RWPE2 (cell line): ENCODE measurements at places on chromosomes 2 and 18.

DNA sequence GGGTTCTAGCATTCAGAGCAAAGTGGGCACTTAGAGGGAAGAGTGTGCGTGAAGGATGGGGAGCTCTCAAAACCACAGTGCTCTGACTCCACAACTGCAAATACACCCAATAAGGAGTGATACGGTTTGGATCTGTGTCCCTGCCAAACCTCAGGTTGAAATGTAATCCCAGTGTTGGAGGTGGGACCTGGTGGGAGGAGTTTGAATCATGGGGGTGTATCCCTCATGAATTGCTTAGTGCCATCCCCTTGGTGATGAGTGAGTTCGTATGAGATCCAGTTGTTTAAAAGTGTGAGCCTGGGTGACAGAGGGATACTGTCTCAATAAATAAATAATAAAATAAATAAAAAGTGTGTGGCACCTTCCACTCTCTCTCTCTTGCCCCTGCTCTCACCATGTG, 50.3 kb upstream of the CCDC85A start:
- DNase-seq: no peak

GRCh38 chr2:8379128-8379527, 302.7 kb upstream of the ID2 start:
- DNase-seq: no peak

DNA sequence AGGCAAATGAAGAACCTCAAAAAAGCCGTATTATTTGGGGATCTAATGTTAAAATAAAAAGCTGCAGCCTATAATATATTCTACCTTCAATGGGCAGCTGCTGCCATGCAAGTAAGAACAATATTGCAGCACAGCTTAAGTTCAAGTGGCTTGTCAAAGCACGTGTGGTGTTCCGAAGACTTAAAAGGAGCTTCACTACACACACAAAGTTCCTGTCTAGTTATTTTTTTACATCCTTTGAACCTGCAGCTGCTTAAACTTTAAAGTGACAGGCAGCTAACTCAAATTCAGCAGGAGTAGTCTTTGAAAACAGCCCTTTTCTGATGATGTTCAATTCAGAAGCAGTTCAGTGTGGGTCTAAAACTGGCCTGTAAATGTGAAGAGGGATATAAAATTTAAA, 85.8 kb upstream of the XIRP2 start:
- DNase-seq: no peak

DNA sequence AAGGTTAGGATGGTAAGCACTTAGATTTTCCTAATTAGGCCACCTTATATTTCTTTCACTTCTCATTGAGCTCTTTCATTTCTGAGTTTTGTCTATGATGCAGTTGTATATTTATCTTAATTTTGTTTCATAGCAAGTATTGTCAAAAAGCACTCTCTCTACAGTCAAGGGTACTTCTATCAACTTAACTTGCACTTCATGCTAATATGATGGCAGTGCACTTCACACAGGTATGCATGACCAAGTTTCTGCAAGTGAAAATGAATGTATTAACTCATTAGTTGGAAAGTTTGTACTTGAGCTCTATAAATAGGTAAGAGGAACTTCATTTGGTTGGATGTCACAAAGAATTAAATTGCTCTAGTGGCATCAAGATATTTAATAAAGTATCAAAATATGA, 51.5 kb upstream of the CDH19 start:
- DNase-seq: no peak

GRCh38 chr2:240255165-240255491, 114.7 kb upstream of the OTOS start:
- DNase-seq: peak; percentile 54

DNA sequence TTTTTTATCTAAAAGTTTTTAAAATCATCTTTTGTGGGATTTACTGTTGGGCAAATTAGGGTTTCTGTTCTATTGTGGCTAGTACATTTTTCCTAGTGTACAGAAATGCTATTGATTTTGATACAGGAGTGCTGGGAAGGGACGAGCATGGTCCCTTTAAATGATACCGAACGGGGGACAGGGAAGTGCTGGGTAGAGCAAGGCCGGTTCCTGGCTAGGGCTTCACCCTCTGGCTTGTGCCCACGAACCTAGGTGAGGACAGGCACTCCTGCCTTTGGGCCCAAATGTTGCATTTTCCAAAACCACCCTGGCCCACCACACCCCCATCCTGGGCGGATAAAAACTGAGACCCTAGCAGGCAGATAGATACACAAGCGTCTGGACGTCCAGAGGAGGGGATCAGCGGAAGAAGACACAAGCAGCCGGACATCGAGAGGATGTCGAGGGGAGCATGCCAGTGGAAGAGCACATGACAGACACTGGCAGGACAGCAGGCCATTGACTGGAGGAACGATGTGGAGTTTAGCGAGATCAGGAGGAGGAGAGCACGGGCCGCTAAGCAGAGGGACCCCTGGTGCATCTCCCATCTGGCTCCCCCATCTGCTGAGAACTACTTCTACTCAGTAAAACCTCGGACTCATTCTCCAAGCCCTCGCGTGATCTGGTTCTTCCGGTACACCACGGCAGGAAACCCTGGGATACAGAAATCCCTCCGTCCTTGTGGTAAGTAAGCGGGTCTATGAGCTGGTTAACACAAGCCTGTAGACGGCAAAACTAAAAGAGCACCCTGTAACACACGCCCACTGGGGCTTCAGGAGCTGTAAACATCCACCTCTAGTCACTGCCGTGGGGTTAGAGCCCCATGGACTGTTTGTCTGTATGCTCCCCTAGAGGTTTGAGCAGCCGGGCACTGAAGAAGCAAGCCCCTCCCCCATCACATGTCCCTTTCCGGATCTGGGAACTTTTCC, 13.5 kb upstream of the CALCRL start:
- no peak for DNase-seq

GRCh38 chr2:127226520-127227263, 6.6 kb upstream of the CYP27C1 start:
- peak; percentile 74 for DNase-seq

DNA sequence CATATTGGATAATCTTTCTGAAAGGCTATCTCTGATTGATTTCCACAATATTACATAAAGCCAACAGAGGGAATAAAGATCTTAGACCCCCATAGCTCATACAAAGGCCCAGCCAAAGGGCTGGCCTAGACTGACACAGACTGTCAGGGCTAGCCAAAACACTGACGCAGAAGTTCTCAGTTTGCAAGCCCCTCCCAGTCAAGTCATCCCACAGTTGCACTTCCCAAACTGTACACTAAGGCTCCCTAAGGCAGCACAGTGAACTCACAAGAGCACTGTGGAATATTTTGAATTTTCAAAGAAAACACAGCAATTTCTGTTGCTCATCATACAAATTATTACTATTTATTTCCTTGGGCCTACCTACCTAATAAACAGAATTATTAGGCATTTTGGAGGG, 244.9 kb downstream of the SP3 start:
- DNase-seq: no peak

- DNase-seq: no peak
Measured at GRCh38 chr2:172909454-172909853, 166.2 kb upstream of the MAP3K20 start.

GRCh38 chr2:158459161-158460003, 2.6 kb downstream of the PKP4 start:
- no peak for DNase-seq

DNA sequence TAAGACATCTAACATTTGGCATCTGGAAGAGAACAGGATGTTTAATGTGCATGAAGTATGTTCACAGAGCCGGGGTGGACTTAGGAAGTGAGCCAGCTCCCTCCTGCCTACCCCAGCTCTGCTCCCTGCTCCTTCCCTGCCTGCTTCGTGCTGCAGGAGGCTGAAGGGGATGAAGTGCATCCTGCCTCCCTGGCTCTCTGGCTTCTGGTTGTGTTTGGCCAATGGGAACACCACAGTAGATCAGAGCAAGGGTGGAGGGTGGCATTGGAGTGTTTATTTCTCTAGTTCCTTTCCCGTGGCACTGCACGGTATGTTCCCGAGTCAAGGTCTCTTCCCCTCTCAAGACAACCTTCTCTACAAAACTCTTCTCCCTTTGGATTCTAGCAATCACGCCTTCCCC, 379.9 kb downstream of the CLIP4 start:
- DNase-seq: no peak

- DNase-seq: no peak
Measured at GRCh38 chr2:182763311-182763912, 47.4 kb downstream of the DNAJC10 start.

DNA sequence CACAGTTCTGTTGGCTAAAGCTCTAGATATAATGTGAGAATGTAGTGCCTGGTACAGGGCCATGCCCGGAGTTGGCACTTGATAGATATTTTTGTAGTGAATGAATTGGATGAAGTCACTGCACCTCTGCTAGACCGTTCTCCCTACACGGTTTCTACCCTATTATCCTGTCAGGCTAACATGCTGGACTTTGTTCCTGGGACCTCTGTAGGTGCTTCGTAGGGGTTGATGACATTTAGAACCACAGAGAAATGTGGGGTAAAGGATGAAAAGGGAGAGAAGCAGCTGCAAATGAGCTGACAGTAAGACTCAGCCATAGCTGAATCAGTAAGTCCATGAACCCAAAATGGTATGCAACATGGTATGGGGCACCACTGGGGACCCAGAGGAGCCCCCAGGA, 4.1 kb upstream of the FBLN7 start:
- DNase-seq: no peak

DNA sequence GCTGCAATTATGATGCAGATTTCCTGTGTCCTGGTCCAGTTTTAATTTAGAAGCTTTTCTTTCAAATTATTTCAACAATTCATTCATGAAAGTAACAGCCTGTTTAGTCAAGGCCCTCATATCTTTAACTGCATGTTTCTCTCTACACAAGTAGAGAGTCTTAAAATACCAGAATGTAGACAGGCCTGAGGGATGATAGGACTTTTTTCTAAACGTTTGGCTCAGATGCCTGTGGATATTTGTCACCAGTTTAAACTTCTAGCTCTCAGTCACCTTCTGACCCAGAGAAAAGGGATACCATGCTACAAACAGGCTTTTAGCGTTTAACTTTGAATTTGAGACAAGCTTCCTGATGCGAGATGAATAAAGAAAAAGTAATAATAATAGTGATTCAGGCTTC, 15.7 kb downstream of the COL5A2 start:
- DNase-seq: no peak

- DNase-seq: no peak
Measured at GRCh38 chr18:12417687-12418086, 10.0 kb downstream of the PRELID3A start.

- no peak for DNase-seq
Measured at GRCh38 chr2:207479198-207479785, 50.5 kb upstream of the CREB1 start.

GRCh38 chr2:16169381-16169960, 229.1 kb downstream of the MYCN start:
- no peak for DNase-seq

DNA sequence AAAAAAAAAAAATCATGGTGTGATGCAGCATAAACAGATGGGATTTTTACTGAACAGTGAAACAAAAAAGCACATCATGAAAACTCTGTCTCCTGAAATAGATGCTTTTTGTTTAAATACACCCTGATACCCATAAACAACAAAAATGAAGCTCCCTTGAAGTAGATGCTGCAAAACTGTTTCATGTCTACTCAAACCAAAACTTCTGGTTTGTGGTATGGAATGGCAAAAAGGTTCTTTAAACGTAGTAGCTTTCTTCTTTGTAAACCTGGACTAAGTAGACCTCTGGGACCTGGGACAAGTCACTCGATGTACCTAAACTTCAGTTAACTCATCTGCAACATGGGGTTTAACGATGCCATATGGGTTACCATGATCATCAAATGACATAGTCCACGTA, 64.4 kb upstream of the RAPH1 start:
- no peak for DNase-seq

- no peak for DNase-seq
Measured at GRCh38 chr2:118844261-118845004, 3.0 kb downstream of the EN1 start.

GRCh38 chr2:238848976-238849853, 1.3 kb downstream of the TWIST2 start:
- DNase-seq: peak; percentile 67

- DNase-seq: no peak
Measured at GRCh38 chr18:9055185-9055584, 47.3 kb upstream of the NDUFV2 start.

GRCh38 chr2:224196810-224197209, 157.7 kb upstream of the SERPINE2 start:
- no peak for DNase-seq

GRCh38 chr2:145985517-145985916, 1465.6 kb upstream of the ZEB2 start:
- no peak for DNase-seq

GRCh38 chr2:39300044-39300978, 56.5 kb upstream of the CDKL4 start:
- DNase-seq: no peak

DNA sequence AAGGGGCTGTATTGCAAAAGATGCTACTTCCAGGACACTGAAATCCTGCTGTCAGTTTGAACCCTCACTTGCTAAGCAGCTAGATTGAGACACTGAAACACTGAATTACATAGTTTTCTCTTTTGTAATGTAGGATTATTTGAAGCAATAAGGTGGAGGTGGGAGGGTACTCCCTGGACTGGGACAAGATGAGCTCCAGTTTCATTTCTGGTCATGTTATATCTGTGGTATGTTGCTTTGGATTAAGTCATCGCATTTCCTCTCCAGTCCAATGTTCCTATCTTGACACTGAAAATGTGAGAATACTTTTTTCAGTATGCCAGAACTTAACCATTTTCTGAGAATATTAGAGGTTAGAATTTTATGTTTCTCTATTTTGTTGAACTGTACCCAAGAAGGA, 426.2 kb upstream of the MEX3C start:
- no peak for DNase-seq

GRCh38 chr2:102478686-102479470, 5.9 kb downstream of the SLC9A4 start:
- no peak for DNase-seq

DNA sequence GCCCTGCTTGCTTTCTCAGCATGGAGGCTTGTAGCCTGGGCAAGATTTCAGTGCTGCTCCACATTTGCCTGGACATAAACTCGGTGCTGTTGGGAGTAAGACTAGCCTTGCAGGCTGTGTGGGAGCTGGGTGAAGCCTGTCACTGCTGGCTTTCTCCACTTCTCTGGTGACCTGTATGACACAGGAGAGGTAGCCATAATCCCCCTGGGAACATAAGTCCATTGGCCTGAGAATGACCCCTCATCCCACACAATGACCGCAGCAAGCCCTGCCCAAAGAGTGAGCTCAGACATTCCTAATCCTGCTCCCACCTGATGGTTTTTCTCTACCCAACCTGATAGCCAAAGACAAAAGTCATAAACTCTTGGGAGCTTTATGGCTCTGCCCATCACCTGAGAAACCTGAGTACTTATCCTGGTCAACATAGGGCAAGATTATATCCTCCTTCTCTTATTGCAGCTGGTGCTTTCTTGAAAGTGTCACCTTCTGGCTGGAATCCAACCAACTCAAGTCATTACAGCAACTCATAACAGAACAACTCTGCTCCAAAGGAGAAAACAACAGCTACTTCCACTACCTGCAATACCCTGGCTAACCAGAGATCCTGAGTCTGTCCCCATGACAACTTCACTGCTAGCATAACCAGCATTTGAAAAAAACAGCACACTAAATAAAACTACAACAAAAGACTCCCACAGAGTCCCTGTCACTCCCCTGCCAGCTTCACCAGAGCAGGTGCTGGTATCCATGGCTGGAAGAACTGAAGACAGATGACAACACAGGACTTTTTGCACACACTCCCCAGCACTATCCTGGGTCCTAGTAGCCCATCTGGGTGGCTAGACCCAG, 834.4 kb upstream of the DDX18 start:
- no peak for DNase-seq
